ENCODE measurements at places on chromosomes 13 and 19.

DNA sequence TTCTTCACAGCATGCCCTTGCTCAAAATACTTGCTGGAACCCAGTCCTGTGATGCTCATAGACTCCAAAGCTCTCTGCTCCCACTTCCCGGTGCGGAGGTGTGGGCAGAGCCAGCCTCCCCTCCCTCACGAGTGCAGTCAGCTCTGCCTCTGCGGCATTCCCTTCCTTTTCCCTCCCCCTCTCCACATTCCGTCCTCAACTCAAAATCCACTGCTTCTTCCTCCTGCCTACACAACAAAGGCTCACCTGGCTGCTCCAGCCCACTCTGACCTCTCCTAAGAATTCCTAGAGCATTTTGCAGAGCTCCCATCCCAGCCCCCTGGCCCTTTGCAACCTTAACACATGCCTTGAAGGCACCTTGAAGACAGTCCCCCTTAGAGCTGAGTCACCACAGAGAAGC is 527.9 kb downstream of the MYO16 start:
- DNase-seq, result no peak

GRCh38 chr13:111895896-111896821 is 170.8 kb upstream of the SOX1 start:
- DNase-seq, result peak; percentile 33

- no peak for DNase-seq
These were observed 13.2 kb downstream of the GADD45B start for GRCh38 chr19:2488942-2489731.

DNA sequence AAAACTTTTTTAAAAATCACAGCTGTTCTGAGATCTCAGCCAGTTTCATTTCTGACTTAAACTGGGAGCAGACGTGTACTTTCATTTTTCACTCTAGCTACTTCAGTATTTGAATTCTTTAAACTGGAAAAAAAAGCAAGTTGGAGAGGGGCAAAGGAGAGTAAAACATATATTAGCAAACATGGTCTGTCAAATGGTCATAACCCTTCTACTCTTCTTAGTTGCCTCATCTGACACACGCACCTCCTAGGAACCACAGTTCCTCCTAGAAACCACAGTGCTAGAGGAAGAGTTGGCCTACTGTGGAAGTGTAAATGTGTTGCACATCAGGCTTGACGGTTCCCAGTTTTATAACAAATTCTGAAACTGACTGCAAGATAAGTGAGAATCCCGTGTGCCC is 47.2 kb downstream of the TM9SF2 start:
- DNase-seq, result no peak

- no peak for DNase-seq
These were observed 167.6 kb upstream of the KLHL1 start for GRCh38 chr13:70275841-70276240.

DNA sequence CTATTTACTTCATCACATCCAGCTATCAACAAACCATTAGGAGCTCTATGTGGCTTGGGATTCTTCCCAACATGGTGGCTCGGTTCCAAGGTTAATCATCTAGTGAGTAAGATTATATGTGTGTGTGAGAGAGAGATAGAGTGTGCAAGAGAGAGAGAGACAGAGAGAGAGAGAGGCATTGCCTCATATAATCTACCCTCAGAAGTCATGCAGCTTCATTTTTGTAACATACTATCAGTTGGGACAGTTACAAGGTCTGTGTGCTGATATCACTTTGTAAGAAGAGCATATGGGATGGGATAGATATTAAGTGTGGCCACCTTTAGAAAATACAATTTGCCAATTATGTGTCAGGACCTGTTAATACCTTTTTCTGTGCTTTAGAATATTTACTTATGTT is 104.1 kb downstream of the NDFIP2 start:
- no peak for DNase-seq

Data from NCI-H510A treated with DMSO at 0.1 percent for 48 hours (cell line).